ENCODE measurements at places on chromosomes 2 and 18.

GRCh38 chr2:109370399-109371035, 241.5 kb downstream of the SH3RF3 start:
- no peak for DNase-seq

DNA sequence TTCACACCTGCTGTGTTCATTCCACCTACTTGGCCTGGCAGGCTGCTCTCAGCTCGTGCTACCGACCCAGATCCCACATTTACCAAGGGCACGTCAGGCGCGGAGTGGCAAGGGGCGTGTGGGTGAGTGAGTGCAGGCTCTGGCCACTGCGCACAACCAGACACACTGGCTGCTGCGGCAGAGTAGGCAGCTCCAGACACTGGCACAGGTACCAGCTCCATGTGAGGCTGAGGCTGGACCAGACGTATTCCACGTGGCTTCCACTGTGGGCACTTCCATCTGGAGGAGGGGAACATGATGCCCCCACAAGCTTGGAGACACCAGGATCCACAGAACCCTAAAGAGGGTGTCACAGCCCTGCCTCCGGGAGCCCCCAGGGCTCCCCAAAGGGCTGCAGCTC, 74.6 kb upstream of the ZNF804A start:
- no peak for DNase-seq

GRCh38 chr18:44744161-44745121, 63.8 kb downstream of the SETBP1 start:
- no peak for DNase-seq

DNA sequence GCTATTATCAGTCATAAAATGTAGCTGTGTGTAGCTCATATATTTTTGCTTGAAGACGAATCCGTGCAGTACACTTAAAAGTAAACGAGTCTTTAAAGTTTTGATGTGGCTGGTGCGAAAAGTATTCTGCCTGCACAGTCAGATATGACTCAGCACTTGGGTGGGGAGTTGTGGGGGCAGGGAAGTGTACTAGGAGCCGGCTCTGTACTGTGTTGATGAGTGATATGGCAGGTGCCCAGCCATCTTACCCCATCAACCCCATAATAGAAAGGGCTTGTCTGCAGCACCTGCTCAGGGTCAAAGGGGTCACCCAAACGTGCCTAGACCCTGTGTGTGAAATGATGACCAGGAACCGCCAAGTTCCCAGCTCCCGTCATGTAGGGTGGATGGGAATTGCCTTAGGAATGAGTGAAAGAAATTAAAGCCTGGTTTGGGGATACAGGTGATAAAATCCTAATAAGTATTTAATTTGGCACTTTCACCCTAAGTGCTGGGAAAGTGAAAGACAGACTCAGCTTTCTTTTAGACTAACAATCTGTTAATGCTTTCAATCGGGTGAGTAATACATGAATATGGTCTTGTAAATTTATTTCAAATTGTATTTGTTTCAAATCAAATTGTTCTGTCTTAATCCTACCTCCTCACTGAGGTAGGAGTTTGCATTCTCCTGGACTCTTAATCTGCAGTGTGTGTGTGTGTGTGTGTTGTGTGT, 48.0 kb downstream of the BCL2L11 start:
- DNase-seq, result peak; percentile 14

DNA sequence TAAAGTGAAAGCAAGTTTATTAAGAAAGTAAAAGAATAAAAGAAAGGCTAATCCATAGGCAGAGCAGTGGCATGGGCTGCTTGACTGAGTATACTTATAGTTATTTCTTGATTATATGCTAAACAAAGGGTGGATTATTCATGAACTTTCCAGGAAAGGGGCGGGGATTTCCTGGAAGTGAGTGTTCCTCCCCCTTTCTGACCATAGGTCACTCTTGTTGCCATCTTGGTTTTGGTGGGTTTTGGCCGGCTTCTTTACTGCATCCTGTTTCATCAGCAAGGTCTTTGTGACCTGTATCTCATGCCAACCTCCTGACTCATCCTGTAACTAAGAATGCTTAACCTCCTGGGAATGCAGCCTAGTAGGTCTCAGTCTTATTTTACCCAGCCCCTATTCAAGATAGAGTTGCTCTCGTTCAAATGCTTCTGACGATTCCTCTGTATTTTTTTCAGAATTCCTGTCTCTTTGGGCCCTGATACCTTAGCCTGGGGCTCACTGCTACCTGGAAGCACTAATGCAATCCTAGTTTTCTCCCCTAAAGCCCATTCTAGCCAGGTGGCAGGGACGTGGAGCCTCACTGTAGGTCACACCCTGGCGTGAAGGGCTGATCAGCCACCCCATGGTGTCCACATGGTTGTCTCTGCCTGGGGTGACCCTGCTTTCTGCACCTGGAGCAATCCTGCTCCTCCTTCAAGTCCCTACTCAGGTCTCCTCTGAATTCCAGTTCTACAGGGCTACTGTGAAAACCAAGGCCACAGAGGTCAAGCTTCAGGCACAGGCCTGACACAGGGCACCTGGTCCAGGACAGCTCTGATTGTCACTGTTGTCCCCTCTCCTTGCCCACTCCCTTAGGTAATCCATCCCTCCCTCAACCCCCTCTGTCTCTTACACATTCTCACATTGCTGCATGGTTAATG, 6.0 kb upstream of the SLC35F6 start:
- no peak for DNase-seq

Data from CD4-positive, alpha-beta T cell treated with Interleukin-10 for 1 hour (primary cell).